ENCODE measurements at places on chromosomes 16 and 17. TPM values are rescaled to one million over a fixed set of nuclear protein-coding genes. Genes with fewer than 3 reads are reported as not detected.

- DNase-seq = peak; percentile 15
These were observed 27.1 kb upstream of the SCNN1B start for GRCh38 chr16:23274968-23275367.

DNA sequence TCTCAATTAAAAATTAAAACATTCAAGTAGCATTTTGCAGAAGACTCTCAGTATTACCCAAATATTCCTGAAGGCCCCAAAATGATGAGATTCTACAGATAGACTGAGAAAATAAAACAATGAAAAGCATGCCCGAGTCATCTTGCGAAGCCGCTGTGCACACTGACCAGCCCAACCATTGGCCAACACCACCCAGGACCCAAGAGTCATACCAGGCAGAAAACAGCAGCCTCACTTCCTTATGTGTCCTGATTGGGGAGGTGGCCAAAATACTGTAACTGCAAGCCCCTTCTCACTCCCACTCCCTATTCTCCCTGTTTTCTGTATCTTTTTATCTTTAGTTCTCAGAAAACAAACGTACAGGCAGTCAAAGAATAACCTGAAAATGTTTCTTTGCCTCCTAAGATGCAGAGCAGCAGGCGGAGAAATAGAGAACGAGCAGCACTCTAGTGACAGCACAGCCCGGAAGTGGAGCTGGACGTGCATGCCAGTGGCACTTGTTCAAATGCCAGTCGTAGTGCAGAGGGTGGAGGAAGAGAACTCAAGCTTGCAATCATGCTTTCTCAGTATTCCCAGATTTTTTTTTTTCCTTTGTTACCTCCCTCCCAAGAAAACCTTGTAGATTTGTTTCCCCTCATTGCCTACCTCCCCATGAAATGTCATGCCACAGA, 182.3 kb upstream of the SOX9 start:
- no peak for DNase-seq

- no peak for DNase-seq
These were observed 22.0 kb downstream of the MTHFSD start for GRCh38 chr16:86533076-86533475.

DNA sequence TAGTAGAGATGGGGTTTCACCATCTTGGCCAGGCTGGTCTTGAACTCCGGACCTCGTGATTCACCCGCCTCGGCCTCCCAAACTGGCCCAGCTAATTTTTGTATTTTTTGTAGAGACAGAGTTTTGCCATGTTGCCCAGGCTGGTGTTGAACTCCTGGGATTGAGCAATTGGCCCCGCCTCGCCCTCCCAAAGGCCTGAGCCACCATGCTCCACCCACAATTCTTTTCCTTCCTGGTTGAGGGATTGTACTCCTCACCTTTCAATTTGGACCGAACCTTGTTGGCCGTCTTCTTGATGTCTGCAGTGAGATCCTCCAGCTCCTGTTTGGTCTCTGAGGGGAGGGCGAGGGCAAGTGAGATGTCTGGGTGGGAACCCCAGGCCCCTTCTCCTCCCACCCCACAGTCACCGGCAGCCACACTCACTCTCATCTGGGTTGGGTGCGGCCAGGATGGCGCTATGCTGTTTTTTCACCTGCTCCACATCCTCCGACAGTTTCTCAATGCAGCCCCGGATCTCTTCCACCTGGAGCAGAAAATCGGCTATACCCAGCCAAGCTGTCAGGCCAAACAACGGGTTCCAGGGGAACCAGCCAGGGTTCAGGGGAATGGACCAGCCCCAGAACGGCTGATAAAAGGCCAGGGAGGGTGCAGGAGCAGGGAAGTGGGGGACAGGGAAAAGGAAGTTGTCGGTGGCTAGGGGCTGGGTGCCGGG, 9.6 kb downstream of the STX1B start:
- no peak for DNase-seq

DNA sequence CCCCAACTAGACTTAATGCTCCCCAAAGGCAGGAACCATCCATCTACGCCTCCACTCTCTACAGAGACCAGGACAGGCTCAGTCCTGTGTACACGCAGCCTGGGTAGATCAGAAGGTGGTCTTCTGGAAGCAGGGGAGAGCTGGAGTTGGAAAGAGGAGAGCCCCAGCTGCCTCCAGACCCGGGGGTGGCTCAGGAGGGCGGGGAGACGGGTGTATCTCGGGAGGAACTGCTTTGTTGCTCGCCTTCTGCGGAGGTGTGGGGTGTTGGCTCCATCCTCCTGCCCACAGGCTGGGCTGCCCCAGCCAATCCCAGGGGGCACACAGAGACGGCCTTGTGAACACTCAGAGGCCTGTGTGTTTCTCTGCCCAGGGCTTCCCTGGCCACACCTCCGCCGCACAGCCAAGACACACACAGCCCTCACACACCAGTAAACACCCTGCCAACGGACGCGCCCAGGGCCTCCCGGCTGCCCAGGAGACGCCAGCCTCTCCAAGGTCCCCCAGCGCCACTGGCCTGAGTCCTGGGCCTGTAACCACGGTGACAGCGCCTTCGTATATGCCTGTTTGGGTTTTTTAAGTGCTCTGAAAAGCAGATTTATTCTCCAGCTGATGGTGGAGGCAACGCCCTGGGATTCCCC, 143.4 kb upstream of the CDC42EP4 start:
- DNase-seq = no peak

GRCh38 chr16:77332792-77333191, 102.0 kb downstream of the ADAMTS18 start:
- DNase-seq = no peak

DNA sequence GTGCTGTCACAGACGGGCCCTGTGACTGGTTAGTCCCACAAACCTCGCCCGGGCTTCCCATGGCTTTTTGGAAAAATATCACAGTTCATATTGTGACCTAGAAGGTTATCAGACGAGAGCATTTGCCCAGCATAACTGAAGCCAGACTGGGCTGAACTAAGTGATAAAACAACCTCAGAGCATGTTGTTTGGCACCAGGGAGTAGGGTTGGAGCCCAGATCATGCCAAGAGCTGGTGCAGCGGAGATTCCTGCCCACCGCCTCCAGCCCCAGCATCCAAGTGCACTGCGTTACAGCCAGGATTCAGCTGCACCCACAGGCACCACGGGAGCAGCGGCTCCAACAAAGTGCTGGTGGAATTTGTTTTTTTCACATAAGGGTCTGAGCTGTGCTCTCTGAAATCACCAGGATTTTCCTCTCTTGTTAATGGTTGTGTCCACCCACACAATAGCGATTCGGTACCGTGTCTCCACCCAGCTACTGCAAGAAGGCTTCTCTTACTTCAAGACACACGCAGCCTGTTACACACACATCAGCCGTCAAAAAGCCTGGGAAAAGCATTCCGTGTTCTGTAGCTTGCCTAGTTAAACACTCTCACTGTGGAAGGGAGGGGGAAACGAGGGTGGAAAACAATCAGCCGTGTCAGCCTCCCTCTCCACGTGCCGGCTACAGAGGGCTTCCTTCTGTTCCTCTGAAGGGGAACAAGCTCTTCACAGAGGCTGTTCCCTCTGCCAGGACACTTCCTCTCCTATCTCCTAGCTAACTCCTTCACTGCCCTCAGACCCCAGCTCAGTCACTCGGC, 273.8 kb downstream of the C16orf95 start:
- DNase-seq = no peak

ACE gene
- total RNA-seq = 2.1 TPM

KRTAP16-1 gene
- not detected for total RNA-seq

PTX4 gene
- not detected for total RNA-seq

G6PC1 gene
- not detected for total RNA-seq

SYCE1L gene
- not detected for total RNA-seq
